Hippocampal formation (tissue), 2 donors: ENCODE measurements at places on chromosomes 5 and 9.

DNA sequence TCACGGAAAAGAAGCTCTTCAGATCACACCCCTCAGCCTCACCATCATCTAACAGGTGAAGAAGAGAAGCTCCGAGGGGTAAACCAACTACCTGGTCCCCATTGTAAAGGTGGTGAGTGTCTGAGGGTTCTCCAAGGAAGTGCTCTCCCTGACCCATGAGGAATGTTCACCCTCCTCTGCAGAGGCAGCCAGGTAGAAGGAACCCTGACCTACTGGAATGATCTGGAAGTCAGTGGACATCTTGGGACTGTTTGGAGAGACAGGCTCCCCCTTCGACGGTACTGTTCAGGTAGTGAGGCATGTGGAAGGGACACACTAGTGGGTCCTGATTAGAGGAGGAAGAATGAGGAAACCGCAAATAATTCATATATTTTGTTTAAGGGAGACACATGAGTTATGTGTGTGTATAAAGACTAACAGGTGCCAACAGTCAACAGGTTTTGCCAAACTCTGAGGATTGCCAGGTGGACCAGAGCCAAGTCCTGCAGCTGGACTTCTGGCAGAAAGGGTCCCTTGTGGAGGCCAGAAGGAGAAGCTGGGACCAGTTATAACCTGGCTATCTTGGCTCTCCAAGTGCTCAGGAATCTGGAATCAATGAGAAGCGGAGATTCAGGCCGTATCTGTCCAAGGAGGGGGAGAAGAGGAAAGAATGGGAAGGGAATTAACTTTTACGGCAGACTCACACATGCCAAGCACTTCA lies 3.0 kb upstream of the ZBTB34 start:
- no peak for DNase-seq

GRCh38 chr5:109410389-109411148 lies 795 bp upstream of the PJA2 start:
- peak; percentile 60 for DNase-seq

- no peak for DNase-seq
These were observed 315.5 kb upstream of the C9orf72 start for GRCh38 chr9:27888661-27889295.

GRCh38 chr5:141192110-141192725 lies at the start of gene PCDHB10:
TSS of gene PCDHB10 (plus strand) at chr5:141192353. CDS start at chr5:141192553, 200 bp downstream.
- DNase-seq, result peak; percentile 20

- DNase-seq, result no peak
These were observed 13.0 kb upstream of the SPINK4 start for GRCh38 chr9:33227008-33227398.

DNA sequence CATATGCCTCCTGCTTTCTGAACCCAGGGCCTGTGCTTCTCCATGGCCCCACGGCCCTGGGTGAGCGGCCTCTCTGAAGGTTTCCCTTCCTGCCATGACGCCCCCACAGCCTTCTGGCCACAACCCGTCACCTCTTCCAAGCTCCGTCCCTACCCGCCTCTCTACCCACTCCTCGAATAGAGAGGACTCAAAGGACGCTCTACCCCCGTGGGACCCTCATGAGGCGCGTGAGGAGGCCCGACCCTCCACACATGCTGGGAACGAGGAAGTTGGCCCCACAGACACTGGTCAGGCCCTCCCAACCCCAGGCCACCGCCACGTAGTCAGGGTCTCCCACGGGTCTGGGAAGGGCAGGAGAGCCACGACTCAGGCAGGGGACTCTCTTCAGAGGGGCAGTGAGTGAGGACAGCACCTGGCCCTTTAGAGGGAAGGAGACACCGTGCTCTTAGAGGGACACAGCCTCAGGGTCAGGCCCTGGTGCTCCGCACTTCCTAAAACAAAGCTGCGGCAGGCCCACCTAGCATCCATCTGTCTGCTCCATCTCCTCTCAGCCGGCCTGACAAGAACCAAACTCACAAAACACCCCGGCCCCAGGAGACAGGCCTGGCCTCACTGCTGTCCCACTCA lies 5.3 kb downstream of the BRD3 start:
- DNase-seq, result no peak

- DNase-seq, result no peak
These were observed 44.7 kb downstream of the GAS1 start for GRCh38 chr9:86902586-86902985.

GRCh38 chr9:115649991-115650472 lies 503.6 kb upstream of the PAPPA start:
- peak; percentile 66 for DNase-seq

DNA sequence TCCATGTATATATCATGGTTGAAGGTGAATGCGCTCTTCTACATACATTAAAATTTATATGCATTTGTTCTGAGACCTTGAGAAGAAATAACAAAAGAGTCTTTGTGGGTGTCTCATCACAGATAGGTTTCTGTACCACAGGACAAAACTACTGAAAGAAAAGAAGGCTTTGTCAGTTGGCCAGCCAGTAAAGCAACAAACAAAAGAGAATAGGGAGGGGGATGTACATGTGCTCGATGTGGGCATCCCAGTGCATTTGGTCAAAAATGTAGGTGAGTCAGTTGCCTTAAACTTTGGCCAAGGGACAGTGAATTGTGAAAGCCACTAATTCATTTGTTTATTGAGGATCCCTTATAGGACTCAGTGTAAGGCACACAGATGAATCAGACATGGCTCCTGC lies 13.3 kb downstream of the RBM18 start:
- DNase-seq, result peak; percentile 9

- no peak for DNase-seq
These were observed 141.7 kb downstream of the GADD45G start for GRCh38 chr9:89746385-89747116.

- DNase-seq, result no peak
These were observed 93.1 kb upstream of the WWC1 start for GRCh38 chr5:168198359-168198758.

- no peak for DNase-seq
These were observed 280.4 kb downstream of the ZNF608 start for GRCh38 chr5:124466011-124466410.

GRCh38 chr5:11452852-11453251 lies 451.4 kb downstream of the CTNND2 start:
- DNase-seq, result no peak

GRCh38 chr5:60852940-60853339 lies 8.9 kb upstream of the ELOVL7 start:
- DNase-seq, result no peak

- DNase-seq, result no peak
These were observed 7.8 kb upstream of the DTWD2 start for GRCh38 chr5:118996098-118996497.

GRCh38 chr9:15140051-15140450 lies 167.0 kb downstream of the TTC39B start:
- no peak for DNase-seq

DNA sequence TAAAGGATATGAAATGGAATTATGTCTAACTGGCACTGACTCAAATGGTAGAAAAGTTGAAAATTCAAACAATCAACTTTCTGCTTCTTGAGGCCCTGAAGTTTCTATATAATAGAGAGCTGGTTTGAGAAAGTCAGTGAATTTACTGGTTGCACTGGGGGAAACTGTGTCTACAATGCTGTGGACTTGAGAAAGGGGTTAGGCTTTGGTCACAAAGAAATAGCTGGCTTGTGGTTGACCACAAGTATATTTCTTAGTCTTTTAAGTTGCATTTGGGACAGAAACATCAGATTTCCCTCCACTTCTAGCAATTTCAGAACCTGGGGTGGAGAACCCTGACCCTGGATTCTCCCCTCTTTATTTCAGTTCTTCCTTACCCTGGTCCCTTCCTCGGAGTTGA lies 192.6 kb upstream of the ACTBL2 start:
- DNase-seq, result no peak

DNA sequence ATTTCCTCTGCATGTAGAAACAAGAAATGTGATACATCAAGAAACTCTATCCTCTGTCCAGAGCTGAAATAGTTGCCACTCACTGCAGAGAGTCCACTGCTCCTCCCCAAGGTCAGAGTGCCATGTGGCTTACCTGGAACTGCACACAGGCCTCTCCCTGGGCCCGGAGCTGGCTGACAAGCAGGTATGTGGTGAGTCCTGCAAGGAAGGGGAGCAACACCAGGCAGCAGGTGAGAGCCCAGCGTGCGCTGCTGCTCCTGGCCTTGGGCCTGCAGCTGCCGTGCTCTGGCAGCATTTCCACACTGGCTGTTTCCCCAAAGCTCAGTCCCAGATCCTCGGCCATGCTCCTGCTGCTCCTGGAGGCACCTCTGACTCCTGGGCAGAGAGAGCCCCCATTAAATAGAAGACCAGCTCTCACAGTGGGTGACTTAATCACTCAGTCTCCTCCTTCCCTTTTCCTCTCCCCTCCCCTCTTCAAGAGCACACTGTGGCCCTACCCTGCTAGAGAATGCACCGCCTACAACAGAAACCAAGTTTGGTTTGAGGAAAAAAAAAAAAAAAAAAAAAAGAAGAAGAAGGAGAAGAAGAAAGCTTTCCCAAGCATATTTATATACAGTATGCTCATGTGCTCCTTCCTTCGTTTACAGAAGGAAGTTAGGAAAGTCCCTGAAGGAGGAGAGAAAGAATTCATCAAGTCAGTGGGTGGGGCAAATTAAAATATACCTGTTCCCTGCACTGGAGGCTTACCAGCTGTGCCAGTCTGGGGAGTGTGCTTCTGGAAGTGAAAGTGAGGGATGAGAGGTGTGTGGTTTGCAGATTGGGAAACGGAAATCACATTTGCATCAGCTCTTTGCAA lies at the start of gene TNFSF15:
TSS of gene TNFSF15 (minus strand) at position 370 of the 856 bp plus-strand sequence. CDS start at position 343, 27 bp downstream.
- no peak for DNase-seq
